CD4-positive, alpha-beta T cell treated with Interleukin-6 for 4 hours (primary cell): ENCODE measurements at places on chromosomes 6 and 20.

- no peak for DNase-seq
These were observed 52.6 kb downstream of the BTBD3 start for GRCh38 chr20:11970243-11970836.

DNA sequence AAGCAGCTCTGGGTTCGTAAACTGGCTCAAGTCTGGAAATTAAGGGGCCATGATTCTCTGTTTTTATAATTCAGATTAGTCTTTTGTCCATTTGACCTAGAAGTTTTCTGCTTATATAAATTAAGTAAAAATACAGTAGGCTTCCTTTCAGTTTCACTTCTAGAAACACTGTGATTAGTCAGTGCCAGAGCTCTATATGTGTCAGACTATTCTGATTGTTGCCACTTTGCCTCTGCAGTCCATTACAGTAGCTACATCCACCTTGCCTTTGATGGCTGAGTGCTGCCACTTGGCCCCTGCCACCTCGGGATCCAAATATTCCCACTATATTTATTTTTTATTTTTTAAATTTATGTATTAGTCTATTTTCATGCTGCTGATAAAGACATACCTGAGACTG is 7.9 kb downstream of the ZC2HC1B start:
- no peak for DNase-seq

DNA sequence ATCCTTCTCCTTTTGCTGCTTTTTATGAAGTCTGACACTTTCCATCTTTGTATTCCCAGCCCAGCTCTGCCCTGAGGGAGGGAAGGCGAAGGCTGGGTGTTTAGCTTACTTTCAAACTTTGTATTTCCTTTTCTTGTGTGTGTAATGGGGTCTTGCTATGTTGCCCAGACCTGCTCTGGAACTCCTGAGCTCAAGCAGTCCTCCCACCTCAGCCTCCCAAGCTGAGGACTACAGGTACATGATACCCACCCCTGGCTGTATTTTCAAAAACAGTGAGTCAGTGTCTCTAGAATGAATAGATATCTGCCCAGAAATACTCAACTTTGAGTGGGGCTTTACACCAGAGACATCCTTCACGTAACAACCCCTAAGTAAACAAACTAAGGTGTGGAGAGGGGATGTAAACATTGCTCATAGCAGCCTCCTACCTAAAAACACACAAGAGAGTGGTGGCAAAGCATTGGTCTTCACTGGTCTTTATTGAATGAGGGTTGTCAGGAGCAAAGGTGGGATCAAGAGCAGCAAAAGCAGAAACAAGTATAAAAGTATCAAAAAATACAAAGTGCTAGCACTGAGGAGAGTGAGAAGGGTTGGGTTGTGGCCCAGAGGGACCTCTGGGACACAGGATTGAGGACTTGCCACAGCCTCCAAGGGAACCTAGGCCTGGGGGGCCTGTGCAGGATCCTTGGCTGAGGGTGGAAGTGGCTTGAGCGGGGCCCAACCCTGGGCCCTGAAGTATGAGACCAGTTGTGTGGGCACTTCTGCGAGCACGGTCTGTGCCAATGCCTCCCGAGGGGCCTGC is 10.2 kb downstream of the SPAG4 start:
- no peak for DNase-seq

- peak; percentile 29 for DNase-seq
These were observed 23.2 kb downstream of the HLA-A start for GRCh38 chr6:29965563-29965872.

- DNase-seq: no peak
These were observed 13.0 kb downstream of the TENT5A start for GRCh38 chr6:81739230-81740195.

DNA sequence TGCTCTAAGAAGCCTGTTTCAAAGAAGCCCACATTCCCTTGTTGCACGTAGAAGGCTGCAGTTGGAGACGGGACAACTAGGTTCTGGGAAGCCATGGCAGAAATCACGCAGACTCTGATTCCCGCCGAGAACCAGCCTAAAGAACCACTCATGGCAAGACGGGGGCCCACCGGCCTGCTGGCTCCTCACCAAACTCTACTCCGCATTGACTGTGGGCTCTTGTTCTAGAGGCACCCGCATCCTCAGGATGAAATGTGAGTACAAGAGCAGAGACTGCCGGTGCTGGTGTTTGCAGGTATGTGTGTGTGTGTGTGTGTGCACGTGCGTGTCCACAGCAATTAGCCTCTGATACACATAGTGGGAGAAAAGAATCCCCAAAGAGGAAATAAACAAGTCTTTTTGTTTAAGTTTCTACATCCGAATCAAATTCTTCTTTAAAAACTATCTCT is 42.3 kb upstream of the NR2E1 start:
- DNase-seq: no peak

DNA sequence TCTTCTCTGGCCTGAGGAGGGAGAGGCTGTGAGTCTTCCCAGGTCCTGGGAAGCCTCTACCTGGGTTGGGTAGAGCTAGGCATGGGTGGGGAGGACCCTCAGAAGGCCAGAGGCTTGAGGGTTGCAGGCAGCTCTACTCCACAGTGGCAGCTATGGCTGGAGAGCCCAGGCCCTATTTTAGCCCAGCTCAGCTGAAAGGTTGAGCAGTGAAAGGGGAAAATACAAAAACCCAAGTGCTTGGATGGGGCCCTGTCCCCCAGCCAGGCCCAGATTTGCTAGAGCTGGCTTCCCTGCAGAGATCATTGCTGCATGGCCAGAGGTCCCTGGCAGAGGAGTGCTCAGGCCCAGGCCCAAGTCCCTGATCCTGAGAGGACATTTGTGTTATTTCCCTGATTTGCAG is 45.7 kb downstream of the SUN5 start:
- DNase-seq: no peak

GRCh38 chr6:36853325-36853724 is 14.1 kb upstream of the CPNE5 start:
- no peak for DNase-seq

GRCh38 chr6:20497216-20498040 is 36.8 kb upstream of the CDKAL1 start:
- DNase-seq: no peak

DNA sequence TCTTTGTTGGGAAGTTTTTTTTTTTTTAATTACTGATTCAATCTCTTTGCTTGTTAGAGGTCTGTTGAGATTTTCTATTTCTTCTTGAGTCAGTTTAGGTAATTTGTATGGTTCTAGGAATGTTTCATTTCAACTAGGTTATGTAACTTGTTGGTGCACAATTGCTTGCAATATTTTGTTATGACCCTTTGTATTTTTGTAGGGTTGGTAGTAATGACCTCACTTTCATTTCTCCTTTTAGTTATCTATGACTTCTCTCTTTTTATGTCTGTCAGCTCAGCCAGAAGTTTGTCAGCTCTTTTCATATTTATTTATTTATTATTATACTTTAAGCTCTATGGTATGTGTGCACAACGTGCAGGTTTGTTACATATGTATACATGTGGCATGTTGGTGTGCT is 51.1 kb upstream of the SLC24A3 start:
- no peak for DNase-seq

DNA sequence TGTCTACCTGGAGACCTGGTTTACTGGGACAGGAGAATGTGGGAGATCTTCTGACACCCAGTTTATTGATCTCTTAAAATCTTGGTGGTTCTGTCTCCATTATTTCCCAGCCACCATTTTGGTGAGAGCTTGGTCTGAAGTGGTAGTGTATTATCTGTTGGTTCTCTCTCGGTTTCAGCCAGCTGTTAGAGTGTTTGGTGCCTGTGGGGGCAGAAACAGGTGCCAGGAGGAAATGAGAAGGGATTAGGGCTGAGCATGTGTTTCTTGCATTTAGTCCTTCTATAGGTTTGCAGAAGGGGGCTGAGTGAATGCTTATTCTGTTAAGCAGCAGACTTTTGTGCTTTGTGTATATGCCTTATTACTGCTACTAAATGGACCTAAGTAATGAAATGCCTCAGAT is 9.6 kb downstream of the JARID2 start:
- no peak for DNase-seq
